ENCODE measurements at places on chromosomes 2 and 18.

DNA sequence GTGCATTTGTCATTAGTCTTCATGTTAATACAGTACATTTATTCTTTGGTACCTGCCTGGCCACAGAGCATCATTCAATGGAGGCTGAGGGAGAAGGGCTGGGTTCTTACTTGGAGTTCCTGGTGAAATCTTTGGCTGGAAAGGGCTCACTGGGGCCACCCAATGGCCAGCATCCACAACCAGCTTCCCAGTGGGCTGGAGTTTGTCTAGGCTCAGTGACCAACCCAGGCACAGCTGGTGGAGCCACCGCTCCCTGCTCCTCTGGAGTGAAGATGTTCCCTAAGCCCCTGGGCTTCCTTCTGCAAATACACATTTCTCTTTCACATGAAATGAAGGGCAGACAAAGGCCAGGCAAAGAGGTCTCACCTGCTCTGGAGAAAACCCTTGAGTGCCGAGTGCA, 34.4 kb downstream of the EHD3 start:
- DNase-seq, result no peak

- no peak for DNase-seq
Observed at GRCh38 chr2:119730671-119731177, 29.0 kb upstream of the PTPN4 start.

DNA sequence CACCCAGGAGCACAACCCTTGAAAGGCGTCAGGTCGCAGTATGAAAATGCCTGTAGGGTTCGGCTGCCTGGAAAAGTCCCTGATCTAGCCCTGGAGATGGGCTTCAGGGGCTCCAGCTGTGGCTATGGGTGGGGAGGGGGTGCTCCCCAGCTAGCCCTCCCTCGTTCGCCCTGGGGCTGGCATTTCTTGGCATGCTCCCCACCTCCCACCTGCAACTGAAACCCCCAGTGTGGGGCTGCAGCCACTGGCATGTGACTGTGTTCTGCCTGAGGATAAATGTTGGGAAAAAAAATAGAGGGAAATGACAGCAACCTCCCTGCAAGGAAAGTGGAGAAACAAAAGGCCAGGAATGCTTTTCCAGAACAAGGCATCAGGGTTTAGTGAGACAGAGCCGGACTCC, 109.2 kb downstream of the COPS8 start:
- DNase-seq, result no peak

DNA sequence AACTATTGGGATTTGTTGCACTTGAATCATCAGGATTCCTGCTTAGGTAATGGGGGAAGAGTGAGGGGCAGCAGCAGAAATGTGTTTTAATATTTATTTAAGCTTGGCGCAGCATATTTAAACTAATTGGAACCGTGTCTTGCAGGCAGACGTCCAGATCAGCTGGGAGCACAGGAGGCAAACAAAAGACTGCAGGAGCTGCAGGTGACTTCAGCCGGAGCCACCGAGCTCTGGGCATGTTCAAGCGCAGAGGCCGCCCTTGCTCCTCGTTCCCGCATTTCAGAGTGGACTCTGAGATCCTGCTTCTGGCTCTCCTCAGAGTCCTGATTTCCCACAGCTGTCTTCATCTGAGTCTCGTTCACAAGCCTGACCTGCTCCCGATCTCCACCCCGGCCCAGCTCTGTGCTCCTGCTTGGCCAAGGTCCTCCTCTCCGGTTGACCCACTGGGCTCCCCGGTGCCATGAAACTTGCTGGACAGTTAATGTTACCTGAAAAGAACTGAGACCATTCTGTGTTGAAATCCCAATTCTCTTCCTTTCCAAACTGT, 475.5 kb downstream of the SOX11 start:
- DNase-seq, result no peak

DNA sequence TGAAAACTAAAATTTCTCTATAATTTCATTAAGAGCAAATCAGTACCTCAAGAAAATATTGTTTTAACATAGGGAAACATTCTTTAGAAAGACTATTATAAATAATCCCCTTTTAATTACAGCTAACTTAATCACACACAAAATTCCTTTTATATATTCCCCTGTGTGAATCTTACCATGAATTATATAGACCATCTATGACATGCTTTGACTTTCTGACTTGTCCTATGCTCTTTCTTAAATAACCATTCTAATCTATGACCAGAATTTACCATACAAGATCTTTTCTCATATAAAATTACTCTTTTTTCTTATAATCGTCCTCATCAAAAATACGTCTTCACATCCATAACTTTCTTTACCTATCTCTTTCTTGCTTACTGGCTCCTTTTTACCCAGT, 824.2 kb upstream of the FAM98A start:
- no peak for DNase-seq

GRCh38 chr18:24432618-24433017, 6.1 kb downstream of the IMPACT start:
- no peak for DNase-seq

DNA sequence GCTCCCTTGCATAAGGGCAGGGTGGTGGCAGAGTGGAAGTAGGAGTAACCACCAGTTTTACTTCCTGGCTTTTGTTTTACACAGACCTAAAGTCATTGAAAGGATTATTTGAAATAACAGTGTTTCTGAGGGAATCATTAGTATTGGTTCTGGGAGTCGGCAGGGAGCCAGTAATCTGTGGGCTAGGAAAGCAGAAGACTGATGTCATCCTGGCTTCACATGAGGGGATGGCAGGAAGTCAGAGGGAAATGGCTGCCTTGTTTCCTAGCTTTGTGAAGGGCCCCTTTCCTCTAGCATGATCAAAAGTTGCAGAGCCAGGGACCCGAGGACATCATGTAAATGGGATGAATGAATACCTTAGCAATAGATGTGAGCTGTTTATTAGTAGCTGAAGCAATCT, 792.6 kb downstream of the CPS1 start:
- DNase-seq, result no peak

- DNase-seq, result no peak
Observed at GRCh38 chr2:166158546-166158945, 30.7 kb upstream of the SCN1A start.

DNA sequence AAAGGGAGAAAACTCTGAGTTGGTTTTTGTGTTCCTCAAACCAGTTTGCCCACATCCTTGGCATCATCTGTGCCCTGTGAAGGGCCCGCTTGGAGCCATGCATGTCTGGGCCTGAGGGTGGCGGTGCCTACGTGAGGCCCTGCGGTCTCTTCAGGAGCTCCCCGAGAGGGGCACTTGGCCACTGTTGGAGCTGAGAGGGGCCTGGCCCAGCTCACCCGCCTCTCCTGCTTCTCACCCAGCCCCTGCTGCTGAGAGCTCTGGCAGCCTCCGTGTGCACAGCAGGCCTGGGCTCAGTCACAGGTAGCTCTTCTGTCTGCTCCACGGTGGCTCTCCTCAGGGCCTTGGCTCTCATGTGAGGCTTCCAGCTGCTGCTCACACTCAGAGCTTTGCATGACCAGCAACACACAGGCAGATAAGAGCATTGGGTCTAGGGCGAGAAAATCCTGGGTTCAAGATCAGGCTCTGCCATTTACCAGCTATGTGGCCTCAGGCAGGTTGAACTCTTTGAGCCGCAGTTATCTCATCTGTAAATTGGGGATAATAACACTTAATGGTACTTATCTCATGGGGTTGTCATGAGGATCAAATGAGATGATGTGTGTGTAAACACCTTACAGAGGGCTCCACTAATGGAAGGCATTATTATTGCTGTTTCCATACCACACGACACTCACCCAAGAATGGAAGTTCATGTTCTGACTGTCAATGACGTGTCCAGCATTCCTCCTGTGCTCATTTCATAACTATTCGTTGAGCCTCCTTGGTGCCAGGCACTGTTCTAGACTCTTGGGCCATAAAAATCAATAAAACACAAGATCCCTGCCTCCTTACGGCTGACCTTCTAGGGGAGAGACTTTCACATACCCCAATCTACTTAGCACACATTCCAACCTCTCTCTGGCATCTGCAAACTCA, 41.6 kb upstream of the PLB1 start:
- no peak for DNase-seq

- no peak for DNase-seq
Observed at GRCh38 chr2:4679391-4679790, 976.0 kb downstream of the DCDC2C start.

- DNase-seq, result no peak
Observed at GRCh38 chr2:225196579-225196978, 154.3 kb upstream of the DOCK10 start.

DNA sequence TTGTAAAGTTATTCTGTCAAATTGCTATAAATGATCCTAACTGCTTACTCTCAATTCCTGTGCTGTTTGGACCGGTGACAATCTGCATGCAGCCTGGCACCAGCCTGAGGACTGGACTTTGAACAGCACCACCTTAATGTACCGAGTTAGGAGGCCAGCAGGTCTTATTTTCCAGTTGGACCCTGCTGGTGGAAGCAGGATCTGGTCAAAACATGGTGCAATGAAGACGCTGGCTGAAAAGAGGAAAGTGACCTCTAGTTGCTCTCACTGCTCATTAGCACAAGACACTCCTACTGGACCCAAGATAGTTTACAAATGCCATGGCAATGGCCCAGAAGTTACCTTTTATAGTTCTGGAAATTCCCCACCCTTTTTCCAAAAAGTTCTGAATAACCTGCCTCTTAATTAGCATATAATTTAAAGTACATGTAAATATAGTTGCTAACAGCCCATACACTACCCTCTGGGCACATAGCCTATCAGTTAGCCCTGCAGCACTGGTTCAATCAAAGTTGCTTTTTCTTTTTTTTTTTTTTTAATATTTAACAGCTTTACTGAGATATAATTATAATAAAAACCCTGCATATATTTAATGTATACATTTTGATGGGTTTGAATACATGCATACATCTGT, 35.8 kb downstream of the RBKS start:
- DNase-seq, result no peak

- DNase-seq, result no peak
Observed at GRCh38 chr2:71937396-71937795, 210.3 kb downstream of the CYP26B1 start.

- DNase-seq, result no peak
Observed at GRCh38 chr2:135637456-135638087, 104.1 kb upstream of the UBXN4 start.

DNA sequence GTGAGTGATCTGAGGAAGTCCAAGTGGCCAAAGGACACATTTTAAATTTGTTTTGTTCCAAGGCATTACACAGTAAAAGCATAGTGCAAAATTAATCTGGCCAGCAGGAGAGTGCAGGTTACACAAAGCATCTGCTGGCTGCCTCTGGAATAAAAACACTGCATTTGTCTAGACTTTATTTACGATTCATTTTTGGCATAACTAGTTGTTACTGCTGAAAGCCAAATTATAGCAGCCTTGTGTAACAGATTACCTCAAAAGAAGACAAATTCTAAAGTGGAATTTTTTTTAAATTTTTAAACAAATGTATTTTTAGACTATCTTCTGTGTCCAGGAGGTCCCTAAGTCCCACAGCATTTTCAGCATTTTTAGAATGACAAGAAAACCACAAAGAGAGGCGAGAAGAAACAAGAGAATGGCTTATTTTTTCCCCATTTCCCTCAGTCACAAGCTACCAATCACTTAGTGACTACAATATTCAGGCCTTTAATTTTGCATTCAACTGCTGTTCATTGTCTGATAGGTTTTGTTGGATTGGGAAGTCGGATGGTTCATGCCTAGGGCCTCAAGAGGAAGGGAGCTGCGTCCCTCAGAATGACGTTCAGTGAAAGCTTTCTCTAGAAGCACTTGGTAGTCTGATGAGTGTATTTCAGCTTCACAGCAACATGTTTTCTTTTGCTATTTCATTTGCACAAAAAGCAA, 46.0 kb downstream of the TMEFF2 start:
- no peak for DNase-seq

DNA sequence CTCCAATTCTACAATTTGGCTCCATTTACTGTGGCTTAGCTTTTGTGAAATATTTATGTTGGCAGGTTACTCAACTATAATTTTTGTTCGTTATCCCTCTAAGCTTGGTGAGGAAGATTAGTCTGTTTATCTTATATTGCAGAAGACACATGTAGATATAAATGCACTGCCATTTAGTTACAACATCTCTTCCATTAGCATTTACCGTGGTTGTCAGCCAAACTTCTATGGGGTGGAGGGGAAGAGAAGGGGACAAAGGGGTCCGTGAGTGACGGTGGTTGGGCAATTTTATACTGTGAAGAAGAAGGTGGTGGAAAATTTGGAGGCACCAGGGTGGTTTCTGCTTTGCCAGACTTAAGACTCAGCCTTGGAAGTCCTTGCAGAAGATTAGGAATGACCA, 117.6 kb upstream of the CXCR4 start:
- no peak for DNase-seq

GRCh38 chr2:43305517-43305916, 79.1 kb upstream of the ZFP36L2 start:
- DNase-seq, result no peak

DNA sequence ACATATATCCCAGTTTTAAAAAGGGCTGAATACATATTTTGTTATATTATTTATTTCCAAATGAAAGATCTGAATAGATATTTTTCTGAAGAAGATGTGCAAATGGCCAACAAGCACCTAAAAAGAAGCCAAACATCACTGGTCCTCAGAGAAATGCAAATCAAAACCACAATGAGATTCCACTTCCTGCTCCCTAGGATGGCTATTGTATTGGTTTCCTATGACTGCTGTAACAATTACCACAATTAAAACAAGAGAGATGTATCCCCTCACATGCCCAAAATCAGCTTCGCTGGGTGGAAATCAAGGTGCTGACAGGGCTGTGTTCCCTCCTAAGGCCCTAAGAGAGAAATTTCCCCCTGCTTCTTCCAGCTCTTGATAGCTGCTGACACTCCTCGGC, 23.2 kb downstream of the ABCB11 start:
- DNase-seq, result no peak

DNA sequence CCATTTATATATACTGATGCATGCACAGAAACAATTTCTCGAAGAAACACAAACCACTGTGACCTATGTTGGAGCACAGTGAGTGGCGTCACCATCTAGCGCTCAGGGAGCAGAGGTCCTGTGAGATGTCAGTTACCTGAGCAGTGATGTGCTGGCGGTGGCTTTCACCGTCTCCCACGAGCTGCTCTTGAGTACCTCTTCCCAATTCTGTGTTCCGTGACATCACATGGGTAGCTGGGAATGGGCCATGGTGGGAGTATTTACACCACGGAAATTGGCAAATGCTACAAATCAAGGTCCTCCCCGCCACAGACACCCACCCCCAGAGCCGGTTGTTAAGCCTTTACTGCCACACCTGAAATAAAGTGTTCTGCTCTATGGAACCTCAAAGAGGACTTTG, 24.4 kb downstream of the GBX2 start:
- no peak for DNase-seq

DNA sequence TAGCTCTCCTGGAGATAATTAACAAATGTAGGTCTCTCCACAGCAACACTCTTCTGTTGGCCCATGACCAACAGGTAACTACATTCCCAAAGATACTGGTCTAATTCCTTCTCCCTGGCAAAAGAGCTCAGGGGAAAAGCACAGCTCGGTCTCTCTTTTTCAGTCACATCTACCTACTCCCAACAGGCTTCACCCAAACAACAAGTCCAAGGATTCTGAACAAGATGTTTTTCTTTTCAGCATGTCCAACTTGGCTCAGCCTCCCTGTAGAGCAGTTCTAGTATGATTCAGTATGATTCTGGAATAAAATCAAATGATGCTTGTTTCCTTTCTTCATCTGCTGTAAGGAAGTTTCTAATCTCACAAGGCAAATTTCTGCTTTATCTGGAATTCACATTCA, 1704.8 kb upstream of the PIK3C3 start:
- no peak for DNase-seq

GRCh38 chr2:231583982-231584381, 8.7 kb upstream of the TEX44 start:
- no peak for DNase-seq
